Esophagus squamous epithelium (tissue), 5 donors: ENCODE measurements at places on chromosomes 7 and 10.

DNA sequence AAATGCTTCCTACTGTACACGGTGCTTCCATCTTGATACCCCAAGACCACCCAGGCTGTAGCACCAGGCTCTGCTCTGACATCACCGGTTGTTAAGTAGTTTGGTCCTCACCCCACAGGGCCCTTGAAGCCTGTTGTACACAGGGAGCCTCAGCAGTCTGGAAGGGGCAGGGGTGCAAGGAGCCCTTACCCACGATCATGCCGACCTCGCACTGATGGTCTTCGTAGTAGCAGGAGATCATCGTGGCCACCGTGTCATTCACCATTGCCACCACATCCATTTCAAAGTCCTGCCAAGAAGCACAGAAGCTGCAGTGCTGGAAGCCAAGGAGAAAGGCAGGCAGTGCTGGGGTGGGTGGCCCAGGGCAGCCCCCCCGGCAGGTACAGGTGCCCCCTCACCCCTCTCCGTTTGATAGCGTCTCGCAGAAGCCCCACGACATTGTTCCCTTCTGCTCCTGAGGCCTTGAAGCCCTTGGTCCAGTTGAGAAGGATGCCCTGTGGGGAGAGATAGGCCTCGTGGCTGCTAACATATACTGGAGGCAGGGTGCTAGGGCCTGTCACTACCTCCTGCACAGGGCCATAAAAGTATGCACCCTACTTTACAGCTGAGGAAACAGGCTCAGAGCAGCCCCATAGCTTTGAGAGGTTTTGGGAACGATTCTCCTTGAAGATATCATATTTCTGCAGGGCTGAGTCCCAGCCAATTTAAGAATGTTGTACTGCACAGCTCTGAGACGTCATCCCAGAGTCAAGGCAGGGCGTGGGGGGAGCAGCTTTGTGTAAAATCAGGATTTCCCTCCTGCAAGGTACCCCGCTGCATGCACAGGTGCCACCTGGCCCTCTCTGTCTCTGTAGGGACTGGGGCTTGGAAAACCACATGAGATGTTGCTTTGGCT is 8.7 kb upstream of the MYL7 start:
- H3K36me3 ChIP-seq: no peaks in the 10 kb centered on the region
- no peak overlapping the region for H3K27ac ChIP-seq
- peaks cover 13% of the 10 kb centered on the region for H3K4me1 ChIP-seq
- H3K4me3 ChIP-seq: no peak overlapping the region
- DNase-seq: no peak

DNA sequence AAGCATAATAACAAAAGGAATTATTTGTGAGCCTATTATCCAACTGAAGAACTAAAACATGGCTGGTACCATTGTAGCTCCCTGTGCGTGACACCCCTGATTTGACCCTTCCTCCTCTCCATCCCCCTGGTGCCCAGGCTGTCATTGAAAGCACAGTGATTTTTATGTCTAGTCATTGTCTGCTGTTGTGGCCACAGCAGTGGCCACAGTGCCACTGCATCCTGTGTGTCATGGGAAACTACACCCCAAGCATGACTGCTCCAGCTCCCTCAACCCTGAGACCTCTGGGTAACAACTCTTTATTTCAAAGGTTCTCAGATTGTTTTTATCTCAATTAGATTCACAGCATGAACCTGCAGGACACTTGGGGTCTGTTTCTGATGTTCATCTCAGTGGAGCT is 52.0 kb downstream of the ERLIN1 start:
- H3K36me3 ChIP-seq: no peaks in the 10 kb centered on the region
- no peak overlapping the region for H3K4me3 ChIP-seq
- peaks cover 4% of the 10 kb centered on the region for H3K27me3 ChIP-seq
- H3K27ac ChIP-seq: no peak overlapping the region
- H3K4me1 ChIP-seq: peaks cover under 1% of the 10 kb centered on the region

DNA sequence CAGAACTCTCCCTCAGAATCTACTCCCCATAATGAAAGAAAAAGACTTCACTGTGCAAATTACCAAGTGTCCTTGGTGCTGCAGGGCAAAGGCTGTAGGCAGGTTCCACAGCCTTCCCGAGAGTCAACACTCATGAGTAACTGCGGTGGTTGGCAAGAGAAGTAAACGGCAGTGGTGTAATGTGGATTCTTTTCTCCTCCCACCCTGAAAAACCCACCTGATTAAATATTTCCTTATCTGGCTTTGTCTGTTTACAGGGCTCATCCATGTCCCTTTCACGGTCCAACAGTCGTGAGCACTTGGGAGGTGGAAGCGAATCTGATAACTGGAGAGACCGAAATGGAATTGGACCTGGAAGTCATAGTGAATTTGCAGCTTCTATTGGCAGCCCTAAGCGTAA is 300.9 kb downstream of the BICC1 start:
- H3K27ac ChIP-seq: no peak overlapping the region
- no peaks in the 10 kb centered on the region for H3K27me3 ChIP-seq
- no peak for DNase-seq
- no peaks in the 10 kb centered on the region for H3K4me1 ChIP-seq

- no peaks in the 10 kb centered on the region for H3K4me1 ChIP-seq
- no peaks in the 10 kb centered on the region for H3K27me3 ChIP-seq
- H3K4me3 ChIP-seq: no peak overlapping the region
- H3K27ac ChIP-seq: no peak overlapping the region
- DNase-seq: no peak
- no peaks in the 10 kb centered on the region for H3K36me3 ChIP-seq
Measured at GRCh38 chr7:48424731-48425130, 253.5 kb downstream of the ABCA13 start.

- H3K27me3 ChIP-seq: no peaks in the 10 kb centered on the region
- H3K36me3 ChIP-seq: no peaks in the 10 kb centered on the region
- no peak overlapping the region for H3K27ac ChIP-seq
- no peaks in the 10 kb centered on the region for H3K4me1 ChIP-seq
Measured at GRCh38 chr7:37372750-37373149, 75.9 kb downstream of the ELMO1 start.

GRCh38 chr7:5678295-5679047 is 103.0 kb downstream of the RNF216 start:
- H3K36me3 ChIP-seq: peaks cover 6% of the 10 kb centered on the region
- peaks cover 77% of the 10 kb centered on the region for H3K4me1 ChIP-seq
- peak overlapping the region; percentile 59 for H3K27ac ChIP-seq
- DNase-seq: no peak
- no peak overlapping the region for H3K4me3 ChIP-seq
- no peaks in the 10 kb centered on the region for H3K27me3 ChIP-seq

DNA sequence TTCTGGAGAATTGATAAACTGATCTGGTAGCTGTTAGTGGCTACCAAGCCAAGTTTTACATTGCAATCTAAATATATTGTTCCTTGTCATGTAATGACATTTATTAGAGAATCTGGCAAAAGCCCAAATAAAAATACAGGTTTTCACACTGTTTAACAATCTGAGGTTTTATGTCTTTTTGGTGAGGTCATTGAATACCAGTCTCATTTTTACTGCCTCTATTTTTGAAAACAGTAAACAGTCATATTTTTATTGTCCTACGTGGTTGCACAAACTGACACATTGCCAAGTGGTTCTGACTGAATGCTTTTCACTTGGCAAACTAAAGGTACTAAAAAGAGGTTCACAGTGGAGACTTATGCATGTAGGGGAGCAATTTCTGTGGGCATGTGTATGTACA is 157.5 kb downstream of the PRKG1 start:
- no peak overlapping the region for H3K27ac ChIP-seq
- DNase-seq: no peak
- H3K36me3 ChIP-seq: no peaks in the 10 kb centered on the region
- H3K4me1 ChIP-seq: no peaks in the 10 kb centered on the region

DNA sequence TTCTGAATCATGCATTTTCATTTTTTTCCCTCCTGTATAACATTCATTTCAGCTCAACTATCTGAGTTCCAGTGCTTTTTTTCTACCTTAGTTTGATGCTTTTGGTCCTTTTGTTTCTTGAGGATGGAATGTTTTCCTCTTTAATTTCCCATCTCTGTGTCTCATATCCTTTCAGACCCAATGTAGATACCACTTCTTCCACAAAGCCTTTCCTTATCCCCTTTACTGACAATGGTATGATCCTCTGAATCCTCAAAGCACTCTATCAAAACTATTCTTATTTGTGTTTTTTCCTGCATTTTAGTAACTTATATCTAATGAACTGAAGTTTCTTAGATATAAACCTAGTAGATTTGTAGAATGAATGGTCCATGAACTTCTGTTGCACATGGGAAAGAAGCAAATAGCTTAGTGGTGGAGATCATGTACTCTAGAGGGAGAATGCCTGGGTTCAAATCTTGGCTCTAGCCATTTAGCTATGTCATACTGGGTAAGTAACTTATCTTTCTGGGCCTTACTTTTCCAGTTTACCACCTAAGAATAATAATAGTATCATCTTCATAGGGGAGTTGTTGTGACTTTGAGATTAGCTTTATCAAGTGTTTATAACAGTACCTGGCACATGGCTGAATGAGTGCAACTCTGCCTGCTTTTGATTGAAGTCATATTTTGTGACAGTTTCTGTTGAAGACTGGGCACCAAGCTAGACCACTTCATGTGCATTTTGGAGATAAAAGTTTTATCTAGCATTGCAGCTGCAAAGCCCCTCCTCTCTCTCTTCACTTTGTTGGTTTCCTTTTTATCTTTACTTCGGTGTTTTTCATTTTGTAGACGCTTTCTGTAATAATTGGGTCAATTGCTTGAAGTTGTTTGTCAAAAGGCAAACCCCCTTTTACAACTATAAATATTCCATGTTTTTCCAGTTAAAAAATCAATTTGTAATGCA is 18.5 kb downstream of the STAM start:
- H3K36me3 ChIP-seq: no peaks in the 10 kb centered on the region
- DNase-seq: no peak
- no peaks in the 10 kb centered on the region for H3K27me3 ChIP-seq

GRCh38 chr7:105840981-105841749 is 35.2 kb downstream of the ATXN7L1 start:
- no peak overlapping the region for H3K27ac ChIP-seq
- H3K4me3 ChIP-seq: no peak overlapping the region
- no peaks in the 10 kb centered on the region for H3K27me3 ChIP-seq
- no peaks in the 10 kb centered on the region for H3K36me3 ChIP-seq
- no peak for DNase-seq

DNA sequence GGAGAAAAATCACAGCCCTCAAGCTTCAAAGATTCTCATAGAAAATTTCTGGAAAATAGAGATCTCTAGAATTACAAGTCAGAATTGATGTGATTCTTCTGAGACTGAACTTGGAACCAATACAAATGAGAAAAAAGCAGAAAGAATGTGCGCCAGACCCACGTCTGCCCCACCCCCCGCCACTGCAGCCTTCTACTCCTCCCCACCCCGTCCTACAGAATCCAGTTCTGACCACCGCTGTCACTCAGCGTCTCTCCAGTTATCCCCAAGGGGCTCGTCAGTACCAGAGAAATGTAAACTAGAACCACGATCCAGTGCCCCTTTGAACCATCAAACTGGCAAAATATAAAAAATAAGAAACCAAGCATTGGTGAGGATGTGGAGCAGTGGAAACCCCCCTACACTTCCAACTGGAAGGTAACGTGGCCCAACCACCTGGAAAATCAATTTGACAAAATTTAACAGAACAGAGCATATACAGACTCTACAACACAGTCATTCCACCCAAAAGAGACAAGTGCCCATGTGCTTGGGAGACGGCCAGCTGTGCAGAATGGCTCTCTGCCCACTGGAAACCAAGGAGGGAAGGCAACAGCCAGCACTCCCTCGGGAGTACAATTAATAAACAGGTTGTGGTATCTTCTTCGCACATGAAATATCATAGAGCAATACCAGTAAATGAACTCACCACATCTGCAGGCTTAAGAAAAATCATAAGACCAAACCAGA is 397.9 kb downstream of the TNS3 start:
- no peak overlapping the region for H3K27ac ChIP-seq
- no peak for DNase-seq
- H3K4me1 ChIP-seq: no peaks in the 10 kb centered on the region
- H3K36me3 ChIP-seq: no peaks in the 10 kb centered on the region

GRCh38 chr7:33186192-33186591 is 56.8 kb downstream of the BBS9 start:
- no peak overlapping the region for H3K27ac ChIP-seq
- no peak overlapping the region for H3K4me3 ChIP-seq
- H3K27me3 ChIP-seq: no peaks in the 10 kb centered on the region
- no peaks in the 10 kb centered on the region for H3K36me3 ChIP-seq
- no peaks in the 10 kb centered on the region for H3K4me1 ChIP-seq
- no peak for DNase-seq

- no peaks in the 10 kb centered on the region for H3K4me1 ChIP-seq
- no peak for DNase-seq
- H3K27me3 ChIP-seq: no peaks in the 10 kb centered on the region
- H3K4me3 ChIP-seq: no peak overlapping the region
Measured at GRCh38 chr7:87592300-87592699, 8.4 kb downstream of the ABCB1 start.

- no peaks in the 10 kb centered on the region for H3K27me3 ChIP-seq
- H3K27ac ChIP-seq: no peak overlapping the region
- no peak for DNase-seq
- no peaks in the 10 kb centered on the region for H3K4me1 ChIP-seq
- H3K4me3 ChIP-seq: no peak overlapping the region
- no peaks in the 10 kb centered on the region for H3K36me3 ChIP-seq
Measured at GRCh38 chr7:50119815-50120637, 27.0 kb upstream of the ZPBP start.

DNA sequence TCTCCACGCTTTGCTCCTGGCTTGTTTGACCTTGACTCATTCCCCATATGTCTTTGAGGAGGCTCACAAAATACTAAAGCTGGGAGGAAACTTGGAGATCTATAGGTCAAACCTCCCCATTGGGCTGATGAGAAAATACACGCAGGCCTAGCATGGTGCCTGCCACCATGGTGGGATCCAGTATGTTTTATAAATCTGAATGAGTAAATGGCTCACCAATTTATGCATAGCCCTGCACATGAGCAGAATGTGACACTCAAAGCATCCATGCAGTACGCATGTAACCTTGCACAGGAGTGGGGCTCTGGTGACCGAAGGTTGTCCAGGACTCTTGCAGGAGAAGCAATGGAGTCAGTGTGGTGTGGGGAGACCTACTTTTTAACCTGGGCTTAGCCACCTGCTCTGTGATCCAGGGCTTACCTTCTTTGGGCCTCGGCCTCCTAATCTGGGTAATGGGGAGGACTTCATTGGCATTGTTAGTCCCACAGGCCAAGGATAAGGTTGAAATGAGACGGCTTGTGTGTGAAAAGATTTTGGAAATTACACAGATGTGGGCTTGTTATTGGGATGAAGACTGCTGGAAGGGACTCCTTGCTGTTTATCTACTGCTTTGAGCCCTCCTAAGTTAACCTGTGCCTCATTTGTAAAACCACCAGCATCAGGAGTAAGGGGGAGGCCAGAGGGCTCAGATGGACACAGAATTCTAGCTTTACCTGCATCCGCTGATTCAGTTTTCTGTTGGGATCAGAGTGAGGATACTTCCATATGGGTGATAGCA is 58.4 kb downstream of the ADCYAP1R1 start:
- DNase-seq: no peak
- H3K36me3 ChIP-seq: no peaks in the 10 kb centered on the region
- no peaks in the 10 kb centered on the region for H3K27me3 ChIP-seq
- H3K4me1 ChIP-seq: no peaks in the 10 kb centered on the region

DNA sequence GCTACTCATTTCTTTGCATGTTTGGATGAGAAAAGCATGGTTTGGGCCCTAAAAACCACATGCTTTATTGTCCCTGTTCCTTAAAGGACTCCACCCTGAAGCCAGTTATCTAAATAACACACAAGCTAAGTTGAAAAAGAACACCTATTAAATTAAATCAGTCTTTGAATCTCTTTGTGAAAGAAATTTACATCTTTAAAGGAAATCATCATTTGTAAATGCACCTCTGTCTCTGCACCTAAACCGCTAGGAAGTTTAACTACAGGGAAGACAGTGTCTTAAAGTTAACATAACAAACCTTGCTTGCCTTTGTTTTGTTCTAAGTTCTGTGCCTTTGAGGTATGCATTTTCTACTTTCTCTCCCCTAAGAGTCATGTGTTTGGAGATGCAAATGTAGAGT is 52.6 kb downstream of the HTR7 start:
- no peak overlapping the region for H3K4me3 ChIP-seq
- no peak overlapping the region for H3K27ac ChIP-seq
- H3K27me3 ChIP-seq: no peaks in the 10 kb centered on the region
- H3K36me3 ChIP-seq: no peaks in the 10 kb centered on the region
